SW 1271 (cell line): ENCODE measurements at places on chromosomes 7 and 10.

GRCh38 chr10:4453950-4454349 is 372.1 kb upstream of the AKR1E2 start:
- no peak for DNase-seq

- no peak for DNase-seq
Measured at GRCh38 chr7:2051707-2052656, 180.8 kb downstream of the MAD1L1 start.

DNA sequence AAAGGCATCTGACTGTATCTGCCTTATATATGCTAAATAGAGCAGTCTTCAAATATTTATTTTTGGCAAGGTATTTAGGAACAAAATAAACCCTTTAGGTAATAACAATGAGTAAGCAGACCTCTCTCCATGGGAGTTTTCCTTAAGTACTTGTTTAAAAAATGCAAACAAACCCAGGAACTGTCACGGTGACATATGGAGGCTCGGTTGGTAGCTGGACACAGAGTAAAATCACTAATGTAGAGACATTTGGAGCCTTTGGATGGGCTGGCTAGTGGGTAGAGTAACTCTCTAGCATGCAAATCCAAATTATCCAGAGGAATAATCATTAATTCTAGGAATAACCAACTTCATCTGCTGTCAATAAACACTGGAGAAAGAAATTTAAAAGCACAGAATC is 71.6 kb upstream of the LAMB4 start:
- DNase-seq, result no peak

DNA sequence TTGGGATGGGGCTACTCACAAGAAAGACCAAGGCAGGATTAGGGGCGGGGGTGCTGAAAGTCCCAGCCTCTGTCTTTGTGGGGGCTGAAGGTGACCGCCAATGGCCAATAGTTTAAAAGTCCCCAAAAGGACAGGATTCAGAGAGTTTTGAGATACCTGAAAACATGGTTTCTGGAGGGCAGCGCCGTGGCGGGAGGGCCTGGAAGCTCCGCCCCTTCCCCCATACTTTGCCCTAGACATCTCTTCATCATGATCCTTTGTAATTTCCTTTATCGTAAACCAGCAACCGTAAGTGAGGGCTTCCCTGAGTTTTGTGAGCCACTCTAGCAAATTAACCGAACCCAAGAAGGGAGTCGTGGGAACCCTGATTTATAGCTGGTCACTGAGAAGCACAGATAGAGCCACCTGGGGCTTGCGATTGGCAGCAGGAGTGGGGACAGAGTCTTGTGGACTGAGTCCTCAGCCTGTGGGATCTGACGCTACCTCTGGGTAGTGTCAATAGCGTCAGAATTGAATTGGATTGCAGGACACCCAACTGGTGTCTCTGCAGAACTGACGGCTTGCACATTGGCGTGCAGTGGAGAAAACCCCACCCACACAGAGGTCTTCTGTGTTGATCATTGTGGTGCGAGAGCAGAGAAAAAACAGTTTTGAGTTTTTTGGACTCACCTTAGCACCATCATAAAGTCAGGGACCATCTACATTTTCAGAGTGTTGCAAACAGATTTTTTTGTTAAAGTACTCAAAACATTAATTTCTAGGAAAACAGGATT is 169.3 kb downstream of the USP6NL start:
- no peak for DNase-seq

GRCh38 chr10:14478604-14479003 is 147.9 kb upstream of the FRMD4A start:
- peak; percentile 29 for DNase-seq

DNA sequence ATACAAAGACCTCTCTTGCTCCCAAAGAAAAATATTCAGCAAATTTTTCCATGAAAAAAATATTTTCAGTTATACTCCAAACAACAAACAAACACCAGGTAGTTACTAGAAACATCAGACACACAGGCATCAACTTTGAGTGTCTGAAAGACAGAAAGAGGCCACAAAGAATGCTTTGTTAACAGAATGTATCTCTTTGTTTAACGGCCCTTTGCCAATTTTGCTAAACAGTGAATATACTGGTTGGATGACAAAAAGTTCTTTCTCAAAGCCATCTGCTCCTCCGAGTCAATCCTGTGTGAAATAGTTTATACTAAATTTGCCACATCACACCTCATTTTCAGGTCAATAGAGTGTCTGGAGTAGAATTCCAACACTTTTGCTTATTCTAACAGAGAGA is 216.7 kb upstream of the PHF14 start:
- DNase-seq, result no peak

DNA sequence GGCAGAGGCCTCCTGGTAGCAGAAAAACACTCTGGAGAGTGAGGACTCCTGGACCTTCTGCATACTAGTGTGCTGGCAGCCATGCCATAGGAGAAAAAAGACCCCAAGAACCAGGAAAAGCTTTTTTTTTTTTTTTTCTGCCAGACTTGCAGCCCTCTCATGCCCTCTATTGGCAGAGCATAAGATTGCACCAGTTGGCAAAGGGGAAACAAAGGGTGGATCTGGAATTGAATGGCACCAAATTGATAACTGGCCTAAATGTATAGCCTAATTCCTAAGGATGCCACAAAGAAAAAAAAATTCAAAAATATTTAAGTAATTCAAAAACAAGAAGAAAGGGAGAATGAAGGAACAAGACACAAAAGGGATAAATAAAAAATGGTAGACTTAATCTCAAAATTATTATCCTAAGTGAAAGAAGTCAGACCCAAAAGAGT is 112.5 kb upstream of the GHITM start:
- no peak for DNase-seq

GRCh38 chr7:99897322-99898022 is 20.6 kb upstream of the OR2AE1 start:
- no peak for DNase-seq

DNA sequence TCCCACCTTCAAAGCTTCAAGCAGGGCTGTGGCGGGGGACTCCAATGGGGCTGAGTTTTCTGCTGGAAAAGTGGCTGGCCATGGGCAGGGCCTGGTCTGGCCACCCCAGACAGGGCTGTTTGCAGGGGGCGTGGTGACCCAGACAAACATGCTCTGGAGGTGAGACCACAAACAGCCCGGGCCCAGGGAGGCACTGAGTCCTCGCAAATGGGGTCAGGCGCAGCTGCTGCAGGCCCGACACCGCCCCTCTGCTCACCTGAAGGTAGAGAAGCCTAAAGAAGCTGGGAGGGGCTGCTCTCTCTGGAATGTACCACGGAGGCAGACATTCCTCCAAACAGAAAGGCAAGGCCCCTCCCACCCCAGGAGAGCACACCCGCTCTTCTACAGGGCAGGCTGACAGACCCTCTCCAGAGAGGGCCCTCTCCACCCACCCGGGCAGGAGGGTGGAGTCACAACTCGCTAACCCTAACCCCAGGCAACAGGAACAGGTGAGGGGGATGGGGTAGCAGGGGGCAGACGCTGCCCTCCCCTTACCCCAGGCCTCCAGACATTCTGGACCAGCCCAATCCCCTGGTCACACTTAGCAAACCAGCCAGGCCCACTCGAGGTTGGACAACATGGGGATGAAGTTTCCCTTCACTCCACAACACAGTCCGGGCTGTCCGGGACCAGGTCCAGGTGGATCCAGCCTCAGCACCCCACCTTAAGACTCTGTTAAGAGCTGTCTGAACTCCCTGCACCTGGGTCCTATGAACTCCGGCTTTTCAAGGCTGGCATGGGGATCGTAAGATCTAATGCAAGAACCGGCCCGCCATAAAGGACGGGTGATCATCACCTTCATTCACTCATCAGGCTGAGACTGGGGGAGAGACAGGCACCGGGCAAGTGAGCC is 32.3 kb downstream of the OAT start:
- DNase-seq, result no peak

GRCh38 chr10:11810313-11810766 is 12.8 kb upstream of the PROSER2 start:
- DNase-seq, result no peak

GRCh38 chr10:15571575-15571974 is 148.1 kb downstream of the ITGA8 start:
- DNase-seq, result no peak

DNA sequence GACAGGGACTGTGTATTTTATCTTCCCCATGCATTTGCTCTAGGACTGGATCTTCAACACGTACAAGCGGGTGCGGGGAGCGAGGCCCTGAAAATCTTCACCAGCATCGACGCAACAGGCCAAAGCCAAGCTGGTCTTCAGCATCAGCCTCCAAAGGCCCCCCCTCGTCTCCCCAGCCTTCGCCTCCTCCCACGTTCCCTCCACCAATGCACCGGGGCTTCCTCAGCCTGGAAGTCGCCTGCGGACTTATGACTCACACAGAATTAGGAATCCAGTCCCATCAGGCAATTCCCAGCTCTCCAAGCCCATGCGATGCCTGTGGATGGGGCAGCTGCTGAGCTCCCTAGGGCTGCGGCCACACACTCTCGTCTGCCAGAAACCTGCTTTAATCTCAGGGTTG is 36.3 kb upstream of the RNF32 start:
- DNase-seq, result no peak

DNA sequence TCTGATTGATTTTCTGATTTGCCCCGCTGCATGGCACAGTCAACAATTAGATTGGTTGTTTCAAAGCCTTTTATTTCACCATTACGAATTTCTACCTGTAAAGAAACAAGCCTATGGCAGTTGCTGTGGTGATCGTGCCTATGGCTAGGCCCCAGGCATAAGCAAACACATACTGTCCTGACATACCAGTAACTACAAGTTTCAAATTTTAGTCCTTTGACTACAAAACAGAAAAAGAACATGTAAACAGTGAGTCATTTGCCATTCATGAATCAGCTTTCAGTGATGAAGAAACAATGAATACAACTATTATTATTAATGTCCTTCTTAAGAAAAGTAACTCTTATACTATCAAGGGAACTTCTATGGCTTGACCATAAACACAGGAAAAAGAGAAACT is 168.0 kb upstream of the LRRN3 start:
- no peak for DNase-seq

- no peak for DNase-seq
Measured at GRCh38 chr10:122551450-122551849, 9.1 kb upstream of the DMBT1 start.

GRCh38 chr10:113907166-113907565 is 52.7 kb downstream of the NHLRC2 start:
- DNase-seq, result no peak

- no peak for DNase-seq
Measured at GRCh38 chr10:24449321-24449740, 240.4 kb downstream of the KIAA1217 start.

DNA sequence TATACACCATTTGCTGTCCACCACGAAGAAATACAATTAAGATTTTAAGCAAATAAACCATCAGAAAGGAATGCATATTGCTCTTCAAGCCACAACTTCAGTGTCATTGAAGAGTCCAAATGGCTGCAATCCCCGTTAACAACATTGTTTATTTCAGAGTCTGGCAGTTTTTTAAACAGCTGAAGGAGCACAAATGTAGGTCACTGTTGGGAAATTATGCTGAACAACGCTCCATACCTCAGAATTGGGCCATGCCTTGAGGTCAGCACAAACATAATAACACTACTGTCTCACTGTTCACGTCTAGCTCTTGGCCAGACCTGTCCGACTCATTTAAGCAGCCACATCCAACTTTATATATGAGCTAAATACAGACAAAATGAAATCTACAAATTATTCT is 453.9 kb upstream of the GHITM start:
- no peak for DNase-seq

GRCh38 chr7:24192691-24193090 is 91.3 kb upstream of the NPY start:
- DNase-seq, result no peak

DNA sequence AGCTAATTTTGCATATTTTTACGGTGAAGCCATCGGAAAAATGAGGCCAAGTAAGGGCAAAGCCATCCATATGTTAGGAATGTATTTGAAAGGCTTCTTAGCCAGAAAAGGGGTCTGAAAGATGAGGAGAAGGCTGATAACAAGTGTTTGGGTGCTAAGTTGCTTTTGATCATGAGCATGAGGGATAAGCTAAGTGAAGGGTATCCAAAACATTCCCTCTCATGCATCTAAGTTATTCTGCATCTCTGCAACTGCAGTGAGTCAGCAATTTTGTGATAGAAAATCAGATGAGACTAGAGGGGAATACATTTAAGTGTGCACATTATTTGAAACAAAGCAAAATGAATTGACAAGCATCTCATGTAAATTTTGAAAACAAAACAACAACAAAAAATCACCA is 282.8 kb downstream of the GPR158 start:
- DNase-seq, result no peak

- DNase-seq, result no peak
Measured at GRCh38 chr7:149289262-149289661, 27.3 kb downstream of the ZNF783 start.
